ENCODE measurements at places on chromosomes 3 and 15.

DNA sequence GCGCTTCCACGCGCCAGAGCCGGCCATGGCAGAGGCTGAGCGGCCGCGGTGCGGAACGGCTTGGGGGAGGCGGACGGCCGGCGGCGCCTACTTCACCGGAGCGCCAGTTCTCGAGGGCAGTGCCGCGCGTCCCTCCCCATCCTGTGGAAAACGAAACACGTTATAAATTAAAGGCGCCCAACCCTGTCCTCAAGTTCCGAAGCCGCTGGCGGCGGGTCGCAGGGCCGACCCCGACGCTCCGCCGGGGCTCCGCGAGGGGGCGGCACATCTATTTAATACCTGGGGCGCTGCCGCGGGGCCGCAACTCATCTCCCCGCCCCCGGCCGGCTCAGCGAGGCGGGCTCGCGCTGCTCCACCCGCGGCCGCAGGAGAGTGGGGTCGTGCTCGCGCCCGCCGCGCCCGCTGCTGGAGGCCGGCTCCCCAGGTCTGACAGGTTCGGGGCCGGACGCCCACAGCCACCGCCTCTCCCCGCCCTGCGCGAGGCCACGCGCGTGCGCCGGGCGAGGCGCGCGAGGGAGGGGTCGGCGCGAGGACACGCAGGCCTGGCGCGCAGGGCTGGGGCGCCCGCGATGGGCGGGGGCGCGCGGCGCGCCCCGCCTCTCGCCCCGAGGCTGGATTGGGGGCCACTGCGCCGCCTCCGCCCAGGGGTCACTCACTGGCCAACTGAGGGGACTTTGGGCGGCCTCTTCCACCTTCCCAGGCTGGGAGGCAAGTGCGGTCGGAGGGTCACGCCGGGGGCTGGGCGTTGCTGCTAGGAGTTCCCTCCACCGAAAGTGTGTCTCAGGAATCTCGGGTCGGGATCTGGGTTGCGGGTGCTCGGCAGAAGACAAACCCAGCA, at the start of gene SLC30A4:
TSS of gene SLC30A4 (minus strand) at position 428 of the 838 bp plus-strand sequence. CDS start at position 27, 401 bp downstream.
- peak; percentile 57 for DNase-seq

- no peak for DNase-seq
Observed at GRCh38 chr3:164903820-164904451, 174.4 kb downstream of the SI start.

- DNase-seq = no peak
Observed at GRCh38 chr3:189908646-189909045, 212.1 kb downstream of the P3H2 start.

GRCh38 chr3:152961323-152961722, 126.4 kb downstream of the P2RY1 start:
- DNase-seq = no peak

DNA sequence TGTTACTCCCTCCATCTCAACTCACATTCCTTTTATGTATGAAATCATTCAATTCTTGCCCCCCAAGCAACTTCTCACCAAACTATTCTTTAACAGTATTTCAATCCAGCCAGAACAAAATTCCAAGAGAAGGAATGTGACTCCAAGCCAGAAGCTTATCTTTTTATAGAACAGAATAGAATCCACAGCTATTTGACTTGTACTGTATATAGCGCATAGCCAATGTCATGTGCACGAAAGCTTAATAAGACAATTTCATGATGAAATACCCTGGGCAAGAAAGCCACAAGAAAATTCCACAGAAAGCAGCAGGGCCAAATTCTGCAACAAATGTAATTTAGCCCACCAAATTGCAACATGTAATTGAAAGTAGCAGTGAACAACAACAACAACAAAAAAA, 127.6 kb upstream of the UBE2E2 start:
- DNase-seq = no peak

DNA sequence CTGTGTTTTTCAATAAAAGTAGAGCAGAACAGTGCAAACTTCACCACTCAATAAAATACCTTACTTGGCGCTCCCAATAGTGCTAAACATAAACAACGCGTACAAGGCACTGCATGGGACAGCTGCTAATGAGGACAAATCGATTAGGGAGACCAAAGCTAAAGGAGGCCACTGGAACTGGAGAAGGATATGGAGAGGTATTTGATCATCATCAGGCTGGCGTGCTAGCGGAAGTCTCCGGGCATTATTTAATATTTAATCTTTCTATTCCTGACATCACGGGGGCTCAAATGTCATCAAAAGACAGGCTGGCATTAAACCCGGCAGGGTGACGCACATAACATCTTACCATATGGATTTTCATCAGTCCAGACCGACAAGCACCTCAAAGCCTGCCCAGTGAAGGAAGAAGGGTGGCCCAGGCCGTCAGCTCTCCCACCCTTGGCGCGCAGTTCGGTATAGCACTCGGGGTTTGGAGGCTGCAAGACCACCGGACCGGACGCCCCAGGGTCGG, 604 bp downstream of the CCPG1 start:
- DNase-seq = no peak

DNA sequence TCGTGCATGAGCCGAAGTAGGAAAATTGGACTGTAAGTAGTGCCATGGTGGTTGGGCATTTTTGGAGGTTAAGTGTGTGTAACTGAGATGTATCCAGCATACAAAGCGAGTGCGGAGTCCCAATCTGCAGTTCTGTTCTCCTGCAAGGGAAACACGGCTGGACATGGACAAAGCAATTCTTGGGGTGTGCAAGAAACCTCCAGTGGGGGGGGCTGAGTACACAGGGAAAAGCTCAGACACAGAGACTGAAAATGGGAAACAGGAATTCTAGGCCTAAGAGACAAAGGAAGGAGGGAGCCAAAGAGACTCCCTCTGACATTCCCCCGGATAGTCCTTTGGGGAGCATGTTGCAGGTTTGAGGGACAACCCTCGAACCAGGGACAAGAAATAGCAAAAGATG, 83.2 kb upstream of the PLSCR4 start:
- DNase-seq = no peak

GRCh38 chr3:172559020-172559419, 35.8 kb upstream of the TNFSF10 start:
- DNase-seq = no peak

GRCh38 chr3:55858302-55858701, 371.2 kb upstream of the WNT5A start:
- DNase-seq = no peak

GRCh38 chr15:50543556-50543955, 2.9 kb downstream of the USP50 start:
- DNase-seq = no peak

DNA sequence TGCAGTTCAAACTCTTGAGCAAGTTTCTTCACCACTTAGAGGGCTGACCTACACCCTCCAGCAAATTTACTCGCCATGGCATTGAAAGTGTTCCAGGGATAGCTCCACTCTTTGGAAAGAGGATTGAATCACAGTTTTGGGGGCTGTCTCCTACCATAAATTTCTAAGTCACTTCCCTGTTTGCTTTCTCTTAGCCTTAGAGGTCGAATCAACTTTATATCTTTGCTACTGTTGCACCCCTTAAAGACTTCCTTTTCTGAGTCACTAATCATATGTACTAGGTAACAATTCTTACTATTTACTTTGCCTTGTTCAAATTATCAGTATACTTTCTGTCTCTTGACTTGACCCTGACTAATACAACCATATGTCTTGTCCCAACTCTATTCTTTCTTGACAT, 1151.8 kb upstream of the ALCAM start:
- no peak for DNase-seq

- DNase-seq = no peak
Observed at GRCh38 chr3:19543212-19543841, 390.7 kb downstream of the EFHB start.

GRCh38 chr3:33659856-33660434, 58.1 kb downstream of the CLASP2 start:
- DNase-seq = no peak

GRCh38 chr3:193782276-193782647, 189.3 kb downstream of the OPA1 start:
- no peak for DNase-seq

DNA sequence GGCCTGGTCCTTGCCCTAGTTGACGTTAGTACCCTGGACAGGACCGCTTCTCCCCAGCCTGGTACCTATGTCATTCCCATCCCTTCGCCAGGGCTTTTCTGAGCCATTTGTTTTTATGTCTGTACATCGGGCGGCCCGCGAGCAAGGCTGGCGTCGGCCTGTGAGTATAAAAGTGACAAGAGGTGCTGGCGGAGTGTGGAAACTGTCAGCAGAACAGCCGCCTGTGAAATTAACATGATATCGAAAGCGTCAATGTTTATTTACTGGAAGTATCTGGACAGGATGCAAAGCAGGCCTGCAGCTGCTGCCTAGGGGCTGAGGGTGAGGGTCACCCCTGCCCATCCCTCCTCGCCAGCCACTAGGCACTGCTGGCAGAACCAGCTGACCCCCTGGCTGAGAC, 33.4 kb downstream of the LINGO1 start:
- DNase-seq = no peak

- DNase-seq = peak; percentile 79
Observed at GRCh38 chr3:42831321-42831713, 22.1 kb downstream of the ACKR2 start.

GRCh38 chr3:17132286-17133115, 247.7 kb downstream of the PLCL2 start:
- no peak for DNase-seq

DNA sequence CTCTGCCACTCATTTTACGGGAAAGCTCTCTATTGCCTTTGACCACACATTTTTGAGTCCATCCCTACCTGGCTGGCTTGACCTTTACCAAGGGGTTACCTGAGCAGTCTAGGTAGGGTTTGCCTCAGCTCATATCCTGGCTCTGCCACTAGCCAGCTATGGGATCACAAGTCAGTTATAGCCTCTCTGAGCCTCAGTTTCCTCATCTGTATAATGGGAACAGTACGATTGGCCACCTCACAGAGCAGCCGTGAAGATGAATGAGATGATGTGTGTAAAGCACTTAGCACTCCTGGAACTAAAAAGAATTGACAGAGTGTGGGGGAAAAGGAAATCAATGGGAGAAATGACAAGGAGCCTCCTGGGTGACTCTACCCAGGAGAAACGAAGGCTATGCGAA, 28.0 kb downstream of the SPATA12 start:
- DNase-seq = no peak

GRCh38 chr3:118943597-118943996, 91.0 kb downstream of the IGSF11 start:
- DNase-seq = no peak

- no peak for DNase-seq
Observed at GRCh38 chr3:23601091-23601822, 204.5 kb upstream of the UBE2E1 start.

DNA sequence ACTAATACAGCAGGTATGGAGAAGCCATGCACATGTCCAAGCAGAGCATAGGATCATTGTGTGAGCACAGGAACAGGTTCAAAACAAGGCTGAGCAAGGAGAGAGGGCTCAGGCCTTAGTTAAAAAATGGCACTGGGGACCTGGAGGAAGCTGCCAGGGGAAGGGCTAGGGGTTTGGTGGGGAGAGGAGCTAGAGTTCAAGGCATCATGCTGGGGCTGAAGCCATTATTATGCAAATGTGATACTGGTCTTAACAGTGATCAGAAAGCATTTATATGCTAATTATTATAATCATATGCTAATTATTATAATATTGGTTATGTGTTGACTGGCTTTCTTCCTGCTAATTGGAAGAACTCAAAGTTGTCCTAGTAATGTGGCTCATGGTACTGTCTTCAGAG, 546.0 kb upstream of the CFAP20DC start:
- no peak for DNase-seq

DNA sequence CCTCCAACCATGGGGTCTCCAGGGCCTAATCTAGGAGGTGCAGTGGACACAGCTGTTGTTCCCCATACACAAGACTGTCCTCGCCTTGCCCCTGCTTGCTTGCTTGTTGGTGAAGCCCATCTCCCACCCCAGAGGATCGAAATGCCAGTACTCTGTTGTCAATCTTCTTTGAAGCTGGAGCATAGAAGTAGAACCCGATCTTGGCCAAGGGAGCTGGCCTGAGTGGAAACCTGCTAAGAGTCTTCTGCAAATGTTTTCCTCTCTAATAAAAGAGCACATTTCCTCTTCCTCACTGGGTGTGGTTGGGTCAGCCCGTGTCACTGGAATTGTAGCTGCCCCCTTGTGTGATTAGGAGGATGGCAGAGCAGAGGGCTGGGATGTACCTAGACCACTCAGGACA, 85.4 kb downstream of the HES1 start:
- no peak for DNase-seq

DNA sequence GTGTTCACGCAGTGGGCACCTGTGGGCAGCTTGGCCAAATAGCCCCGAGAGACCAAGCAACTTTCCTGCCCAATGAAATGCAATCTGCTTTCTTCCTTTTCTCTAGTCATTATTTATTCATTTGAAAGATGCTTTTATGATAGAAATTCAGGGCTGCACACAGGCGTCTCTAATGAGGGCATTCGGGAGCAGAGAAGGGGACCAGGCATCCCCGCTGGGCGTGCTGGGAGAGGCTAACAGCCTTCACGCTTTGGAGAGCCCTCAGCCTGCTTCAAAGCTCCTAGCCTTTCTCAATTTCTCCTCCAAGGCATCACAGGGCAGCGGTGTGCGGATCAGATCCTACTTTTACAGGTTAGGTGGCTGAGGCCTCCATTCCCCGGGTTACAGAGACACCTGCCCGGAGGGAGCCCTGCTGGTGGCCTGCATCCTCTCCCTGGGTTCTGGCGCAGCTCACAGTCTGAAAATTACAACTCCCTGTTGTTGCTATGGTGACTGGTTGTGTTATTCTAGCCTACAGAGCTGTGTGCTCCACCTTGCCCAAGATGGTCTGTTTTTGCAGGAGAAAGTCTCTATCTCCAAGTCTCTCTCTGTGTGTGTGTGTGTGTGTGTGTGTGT, 21.8 kb upstream of the KLF13 start:
- no peak for DNase-seq

DNA sequence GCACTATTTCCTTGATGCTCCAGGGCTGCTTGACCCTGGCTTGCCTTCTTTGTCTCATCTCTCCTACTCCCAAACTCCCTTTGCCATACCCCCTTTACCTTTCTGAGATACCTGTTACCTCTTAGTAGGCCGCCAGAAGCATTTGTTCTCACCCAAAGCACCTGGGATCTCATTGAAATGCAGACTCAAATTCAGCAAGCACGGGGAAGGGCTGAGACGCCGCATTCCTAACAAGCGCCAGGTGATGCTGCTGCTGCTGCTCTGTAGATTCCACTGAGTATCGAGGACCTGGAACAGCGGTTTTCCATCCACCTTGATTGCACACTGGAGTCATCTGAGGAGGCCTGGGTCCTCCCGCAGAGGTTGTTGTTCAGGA, 91.8 kb downstream of the TMEM266 start:
- DNase-seq = no peak

GRCh38 chr3:171542976-171543375, 82.8 kb upstream of the TNIK start:
- DNase-seq = no peak
